ENCODE measurements at places on chromosomes 6 and 20.

DNA sequence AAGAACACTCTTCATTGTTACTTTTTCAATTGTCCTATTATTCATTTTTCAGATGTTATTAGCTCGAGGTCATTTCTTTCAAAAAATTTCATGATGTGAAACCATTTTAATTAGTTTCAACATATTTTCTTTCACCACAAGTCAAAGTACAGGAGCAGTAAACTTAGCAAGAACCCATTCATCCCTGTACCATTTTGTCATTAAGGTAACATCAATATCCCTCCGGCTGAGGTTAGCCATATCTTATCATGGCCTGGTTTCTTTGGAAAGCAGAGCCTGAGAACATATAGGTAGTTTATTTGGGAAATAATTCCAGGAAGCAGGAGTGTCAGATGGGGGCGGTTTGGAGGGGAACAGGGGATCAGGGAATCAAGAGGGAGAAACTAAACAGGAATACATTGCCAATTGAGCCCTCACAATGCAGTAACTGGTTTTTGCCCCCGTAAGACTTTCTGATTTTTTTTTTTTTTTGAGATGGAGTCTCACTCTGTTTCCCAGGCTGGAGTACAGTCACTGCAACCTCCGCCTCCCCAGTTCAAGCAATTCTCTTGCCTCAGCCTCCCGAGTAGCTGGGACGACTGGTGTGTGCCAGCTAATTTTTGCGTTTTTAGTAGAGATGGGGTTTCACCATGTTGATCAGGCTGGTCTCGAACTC is 83.7 kb downstream of the MKKS start:
- no peak for DNase-seq

- DNase-seq = no peak
These were observed 1143.8 kb upstream of the MAP3K7 start for GRCh38 chr6:91730710-91731109.

- DNase-seq = no peak
These were observed 444.2 kb downstream of the HTR1B start for GRCh38 chr6:77019081-77019480.

DNA sequence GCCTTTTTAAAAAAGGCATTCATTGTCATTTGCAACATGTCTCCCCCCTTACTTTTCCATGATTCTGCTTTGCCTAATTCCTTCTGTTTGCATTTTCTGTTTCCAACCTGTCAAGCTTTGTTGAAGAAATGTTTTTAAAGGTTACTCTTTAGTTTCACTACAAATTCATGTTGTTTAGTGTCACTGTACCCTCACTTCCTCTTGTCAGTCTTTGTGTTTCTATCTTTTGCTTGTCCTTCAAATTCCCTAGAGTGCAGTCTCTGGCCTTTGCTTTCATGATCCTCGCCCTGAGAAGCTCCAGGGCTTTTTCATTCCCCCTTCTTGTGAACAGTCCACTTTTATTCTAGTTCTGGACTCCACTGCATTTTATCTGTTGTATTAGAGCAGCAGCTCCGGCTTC is 90.6 kb downstream of the MAP3K4 start:
- no peak for DNase-seq

DNA sequence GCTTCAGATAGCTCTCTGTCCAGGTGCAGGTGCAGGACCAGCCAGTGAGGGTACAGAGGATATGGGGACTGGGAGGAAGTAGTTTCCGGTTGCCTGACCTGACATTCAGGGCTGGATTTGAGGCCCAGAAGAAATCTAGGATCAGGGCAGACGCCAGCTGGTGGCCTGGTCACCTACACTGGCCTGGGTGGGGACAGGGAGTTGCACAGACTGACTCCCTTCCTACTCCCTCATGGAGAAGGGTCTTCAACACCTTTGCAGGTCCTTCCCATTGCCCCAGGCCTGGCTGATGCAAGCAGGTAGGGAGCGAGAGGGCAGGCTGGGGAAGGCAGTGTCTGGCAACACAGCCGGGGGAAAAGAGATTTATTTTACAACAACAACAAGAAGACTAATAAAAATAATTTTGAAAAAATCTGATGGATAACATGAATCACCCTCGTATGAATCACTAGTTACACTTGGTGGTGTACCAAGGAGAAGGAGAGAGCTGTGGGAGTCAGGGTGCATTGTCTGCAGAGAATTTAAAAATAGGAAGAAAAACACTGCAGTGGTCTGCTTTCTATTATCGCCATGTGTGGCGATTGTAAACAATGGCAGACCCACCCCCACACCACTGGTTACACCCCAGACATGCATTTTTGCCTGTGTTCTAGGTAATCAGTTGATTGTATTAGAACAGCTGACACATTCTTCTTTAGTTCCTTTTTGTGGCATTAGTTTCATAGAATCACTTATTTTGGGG is 62.3 kb upstream of the SNX9 start:
- DNase-seq = no peak

DNA sequence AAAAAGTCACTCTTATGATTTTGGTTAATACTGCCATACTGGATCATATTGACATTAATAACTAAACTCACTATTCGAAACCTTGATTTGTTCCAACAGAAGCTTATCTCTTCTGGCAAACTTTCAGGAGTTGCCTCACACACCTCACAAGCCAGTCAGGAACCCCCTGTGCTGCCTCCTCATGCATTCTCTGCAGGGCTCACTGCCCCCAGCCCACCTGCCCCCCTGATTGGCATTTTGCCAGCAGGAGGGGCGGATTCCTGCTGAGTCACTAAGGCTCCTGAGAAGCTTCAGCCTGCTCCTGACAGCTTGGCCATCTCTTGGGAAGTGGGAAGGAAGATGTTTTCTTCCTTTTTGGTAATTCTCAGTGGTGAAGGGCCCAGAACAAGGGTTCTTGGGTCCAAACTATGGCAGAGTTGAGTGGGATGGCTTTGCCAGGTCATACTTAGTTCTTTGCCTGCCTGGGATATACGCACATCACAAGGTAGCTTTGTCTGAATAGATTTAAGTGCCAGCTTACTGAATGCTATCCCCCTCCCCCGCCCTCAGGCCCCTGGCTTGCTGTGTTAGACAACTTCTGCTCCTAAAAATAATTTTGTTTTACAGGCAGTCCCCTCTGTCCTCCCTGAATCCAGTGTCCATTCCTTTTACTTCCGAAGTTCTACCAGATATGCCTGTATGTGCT is 31.4 kb downstream of the SLC35F1 start:
- no peak for DNase-seq

- peak; percentile 18 for DNase-seq
These were observed 98.0 kb downstream of the SNAP25 start for GRCh38 chr20:10316582-10316981.

GRCh38 chr6:98525860-98526259 is 308.5 kb upstream of the POU3F2 start:
- DNase-seq = no peak

DNA sequence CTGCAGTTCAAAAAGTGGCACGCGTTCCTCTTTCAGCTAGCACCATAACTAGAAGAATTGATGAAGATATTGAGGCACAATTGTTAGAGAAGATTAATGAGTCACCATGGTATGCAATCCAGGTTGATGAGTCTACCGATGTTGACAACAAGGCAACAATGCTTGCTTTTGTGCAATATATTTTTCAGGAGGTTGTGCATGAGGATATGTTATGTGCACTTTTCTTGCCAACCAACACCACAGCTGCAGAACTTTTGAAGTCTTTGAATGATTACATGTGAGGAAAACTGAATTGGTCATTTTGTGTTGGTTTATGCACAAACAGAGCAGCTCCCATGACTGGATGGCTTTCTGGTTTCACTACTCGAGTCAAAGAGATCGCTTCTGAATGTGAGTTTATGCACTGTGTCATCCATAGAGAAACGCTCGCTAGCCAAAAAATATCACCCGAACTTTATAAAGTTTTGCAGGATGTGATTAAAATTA is 129.3 kb upstream of the SLC24A3 start:
- no peak for DNase-seq

DNA sequence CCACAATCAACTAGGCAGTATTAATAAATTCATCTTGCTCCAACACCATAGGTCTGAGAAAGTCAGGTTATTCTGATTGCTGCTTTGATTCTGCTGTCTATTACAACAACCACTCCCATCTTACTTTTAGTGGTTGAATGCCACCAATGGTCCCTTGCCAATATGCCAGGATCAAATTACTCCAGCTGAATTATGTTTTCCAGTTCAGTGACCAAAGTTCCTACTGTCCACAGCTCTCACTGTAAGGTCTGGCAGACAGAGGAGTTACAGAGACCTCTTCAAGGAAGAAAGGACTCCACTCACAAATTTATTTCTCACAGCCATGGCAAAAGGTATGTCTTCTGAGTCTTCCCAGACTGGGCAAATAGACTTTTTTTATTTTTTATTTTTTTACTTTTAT is 557.0 kb downstream of the HAO1 start:
- no peak for DNase-seq

DNA sequence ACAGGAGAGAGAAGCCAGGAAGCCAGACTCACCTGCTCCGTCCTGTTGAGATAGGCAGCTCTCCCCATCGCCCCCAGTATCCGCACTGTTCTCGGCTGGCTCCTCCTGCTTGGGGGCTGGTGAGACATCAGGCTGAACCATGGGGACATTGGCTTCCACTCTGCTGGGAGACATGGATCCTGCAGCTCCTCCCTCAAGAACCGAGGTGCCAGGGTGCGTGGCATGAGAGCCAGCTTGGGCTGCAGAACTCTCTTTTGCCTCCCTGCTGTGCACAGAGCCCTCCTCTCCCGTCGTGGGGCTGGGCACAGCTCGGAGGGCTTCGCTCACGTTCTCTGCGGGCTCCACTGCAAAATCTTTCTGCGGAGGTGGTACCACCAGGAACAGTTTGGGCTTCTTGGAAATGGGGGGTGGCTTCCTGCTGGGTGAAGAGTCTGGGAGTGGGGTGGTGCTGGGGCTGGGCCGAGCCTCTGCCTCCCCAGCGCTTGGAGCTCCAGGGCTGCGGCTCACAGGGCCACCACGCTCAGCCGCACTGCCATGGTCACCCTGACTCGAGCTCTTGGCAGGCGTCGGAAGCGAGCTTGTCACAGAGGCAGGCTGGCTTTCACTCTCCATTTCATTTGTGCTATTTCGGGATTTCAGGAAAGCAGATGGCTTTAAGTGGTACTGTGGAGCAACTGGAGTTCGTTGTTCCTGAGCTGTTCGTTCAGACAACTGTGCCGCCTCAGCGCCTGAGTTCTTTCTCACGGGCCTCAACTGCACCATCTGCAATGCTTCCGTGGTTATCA is 26.5 kb downstream of the HEBP2 start:
- DNase-seq = no peak

- DNase-seq = no peak
These were observed 441.7 kb upstream of the JARID2 start for GRCh38 chr6:14804001-14804784.

GRCh38 chr20:6566821-6567220 is 200.7 kb upstream of the BMP2 start:
- no peak for DNase-seq

GRCh38 chr6:34526241-34526972 is 29.7 kb downstream of the SPDEF start:
- no peak for DNase-seq

DNA sequence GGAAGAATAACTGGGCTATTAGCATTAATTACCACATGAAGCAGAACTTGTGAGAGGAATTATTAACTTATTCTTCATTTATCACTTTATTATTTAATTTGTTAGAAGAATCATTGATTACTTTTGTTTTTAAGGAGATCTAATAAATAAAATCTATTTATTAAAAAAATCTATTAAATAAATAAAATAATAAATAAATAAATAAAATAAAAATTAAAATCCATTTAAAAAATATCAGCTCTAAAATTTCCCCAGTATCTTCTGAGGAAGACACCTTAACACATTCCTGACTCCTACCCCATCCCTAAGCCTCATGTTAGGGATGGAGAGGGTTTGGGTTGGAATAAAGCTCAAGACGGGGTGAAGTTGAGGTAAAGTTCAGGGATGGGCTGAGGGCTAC is 231.4 kb downstream of the CLIC5 start:
- DNase-seq = no peak

DNA sequence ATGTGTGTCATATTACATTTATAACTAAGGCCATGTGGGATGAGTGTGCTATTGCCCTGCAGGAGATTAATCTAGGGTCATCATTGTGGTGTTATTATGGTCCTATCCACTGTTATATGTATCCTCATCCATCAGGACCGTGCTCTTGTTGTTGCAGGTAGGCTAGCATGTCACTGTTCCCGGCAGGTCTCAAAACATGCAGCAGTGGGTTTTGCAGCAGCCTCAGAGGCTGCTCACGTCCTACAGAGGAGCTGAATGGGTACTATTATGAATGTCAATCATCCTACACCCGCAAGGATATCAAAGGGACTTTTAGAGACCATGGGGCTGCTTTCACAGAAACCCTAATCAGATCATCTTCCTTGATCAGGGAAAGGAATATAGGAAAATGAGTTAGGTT is 318.2 kb downstream of the SAMD5 start:
- no peak for DNase-seq

GRCh38 chr6:16978686-16979085 is 123.2 kb upstream of the STMND1 start:
- DNase-seq = no peak

DNA sequence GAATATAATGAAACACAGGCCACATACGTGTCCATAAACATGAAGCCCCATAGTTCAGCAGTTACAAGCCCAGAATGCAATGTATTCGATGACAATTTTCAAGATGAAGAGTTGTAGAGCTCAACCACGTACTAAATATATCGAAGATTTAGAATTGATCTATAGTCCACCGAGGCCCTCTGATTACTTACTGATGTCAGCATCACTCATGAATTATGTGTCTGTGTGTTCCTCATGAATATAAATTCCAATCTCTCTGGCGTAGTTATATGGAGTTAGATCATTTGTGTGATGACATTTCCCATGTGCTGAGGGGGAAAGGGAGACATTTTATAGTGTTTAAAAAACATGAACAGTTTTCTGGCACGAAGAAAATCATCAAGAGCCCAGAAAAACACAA is 97.5 kb downstream of the PFDN4 start:
- DNase-seq = no peak

GRCh38 chr6:92125681-92126080 is 1293.7 kb downstream of the EPHA7 start:
- no peak for DNase-seq

DNA sequence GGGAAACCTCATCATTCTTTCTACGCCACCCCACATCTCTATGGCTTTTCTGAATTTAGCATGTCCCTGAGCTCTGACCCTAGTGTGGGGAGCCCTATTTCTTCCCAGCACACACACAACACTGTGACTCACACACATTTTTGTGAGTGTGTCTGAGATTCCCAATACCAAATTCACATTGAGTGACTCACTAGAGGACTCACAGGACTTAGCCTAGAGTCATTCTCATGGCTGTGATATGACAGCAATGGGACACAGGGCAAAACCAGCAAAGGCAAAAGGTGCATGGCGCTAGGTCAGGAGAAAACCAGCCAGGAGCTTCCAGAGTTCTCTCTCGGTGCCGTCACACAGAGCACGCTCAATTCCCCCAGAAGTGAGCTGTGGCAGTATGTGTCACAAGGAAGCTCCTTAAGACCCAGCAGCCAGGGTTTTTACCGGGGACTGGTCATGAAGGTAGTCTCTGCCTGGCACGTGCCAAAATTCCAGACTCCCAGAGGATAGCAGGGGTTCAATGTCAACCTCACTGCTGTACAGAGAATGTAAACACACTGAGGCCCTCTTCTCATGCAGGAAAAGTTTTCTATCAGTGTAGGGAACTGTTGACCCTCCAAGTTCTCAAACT is 6.2 kb downstream of the CSTL1 start:
- no peak for DNase-seq
